Activated CD4-positive, alpha-beta T cell treated with anti-CD3 and anti-CD28 coated beads for 24 hours (primary cell): ENCODE measurements at places on chromosomes 2 and 18.

GRCh38 chr18:48098007-48098406, 167.5 kb upstream of the SMAD2 start:
- no peak for DNase-seq

DNA sequence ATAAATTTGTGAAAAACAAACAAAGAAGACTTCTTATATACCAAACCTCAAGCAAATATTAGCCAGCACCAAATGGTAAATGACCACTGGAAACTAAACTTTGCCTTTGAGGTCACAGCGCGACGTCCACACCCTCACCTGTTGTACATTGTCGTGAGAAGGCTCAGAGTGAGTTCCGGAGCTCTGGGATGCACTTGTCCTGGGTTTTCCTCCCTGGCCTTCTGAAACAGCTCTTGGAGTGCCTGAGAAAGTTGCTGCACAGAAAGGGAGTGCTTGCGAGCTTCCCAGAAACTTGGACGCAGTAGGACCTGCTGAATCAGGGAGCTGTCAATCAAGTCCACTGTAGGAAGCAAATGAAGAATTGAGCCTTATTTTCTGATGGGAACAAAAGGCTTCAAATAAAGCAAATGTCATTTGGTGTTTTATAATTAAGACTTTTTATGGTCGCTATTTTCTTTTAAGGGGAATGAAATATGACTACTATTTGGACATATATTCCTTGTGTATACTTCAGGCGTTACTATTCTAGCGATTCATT, 11.0 kb downstream of the DYTN start:
- no peak for DNase-seq

DNA sequence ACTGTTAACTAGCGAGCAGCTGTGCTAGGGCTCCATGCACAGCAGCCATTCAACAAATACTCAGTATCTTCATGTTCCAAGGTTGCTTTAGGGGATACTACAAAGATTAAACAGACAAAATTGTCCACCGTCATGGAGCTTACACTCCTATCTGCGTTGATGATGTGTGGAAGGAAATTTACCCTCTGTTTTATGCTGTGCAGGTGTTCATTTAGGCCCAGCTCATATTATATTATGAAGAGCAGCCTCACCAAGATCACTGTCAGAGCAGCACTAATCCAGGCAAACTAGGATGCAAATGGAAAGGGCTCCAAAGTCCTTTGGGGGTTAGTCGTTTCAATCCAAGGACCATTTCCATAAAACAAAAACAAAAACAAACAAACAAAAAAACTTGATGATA, 13.4 kb upstream of the WIPF1 start:
- no peak for DNase-seq

DNA sequence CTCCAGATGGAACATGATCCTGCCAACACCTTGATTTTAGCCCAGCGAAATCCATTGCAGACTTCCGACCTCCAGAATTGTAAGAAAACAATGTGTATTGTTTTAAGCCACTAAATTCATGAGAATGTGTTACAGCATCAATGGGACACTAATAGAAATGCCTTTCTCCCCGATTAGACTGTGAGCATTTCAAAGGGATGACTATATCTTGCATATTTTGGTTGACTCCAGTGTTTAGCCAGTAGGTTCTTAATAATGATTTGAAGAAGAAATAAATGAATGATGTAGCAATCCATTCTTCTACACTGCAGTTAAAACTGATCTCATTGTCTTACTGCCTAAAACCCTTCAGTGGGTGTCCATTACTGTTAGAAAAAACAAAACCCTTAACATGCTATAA, 67.4 kb upstream of the ACVR1C start:
- DNase-seq, result no peak

- DNase-seq, result no peak
Observed at GRCh38 chr2:236449167-236449761, 120.4 kb upstream of the ACKR3 start.

GRCh38 chr2:224156436-224156835, 117.3 kb upstream of the SERPINE2 start:
- DNase-seq, result no peak

DNA sequence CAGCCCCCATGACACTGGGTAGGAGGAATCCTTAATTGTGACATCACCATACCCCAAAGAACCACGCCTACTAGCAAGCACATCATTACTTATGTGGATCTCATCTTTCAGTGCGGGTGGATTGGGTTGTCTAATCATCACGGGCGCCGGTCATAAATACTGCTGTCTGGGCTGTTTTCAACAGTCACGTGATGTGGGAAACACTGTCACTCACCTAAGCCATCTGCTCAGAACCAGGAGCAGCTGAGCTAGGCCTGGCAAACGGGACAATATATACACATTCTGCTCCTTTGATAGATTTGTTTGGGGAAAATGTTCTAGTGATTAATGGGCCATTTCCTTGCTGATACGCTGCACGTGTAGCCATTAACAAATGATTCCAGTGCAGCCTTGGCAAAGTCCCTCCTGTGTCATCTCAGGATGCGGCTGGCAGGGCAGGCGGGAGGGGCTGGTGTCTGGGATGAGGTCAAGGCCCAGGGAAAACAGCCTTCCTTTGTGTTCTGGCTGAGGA, 145.9 kb upstream of the COPS8 start:
- no peak for DNase-seq

- no peak for DNase-seq
Observed at GRCh38 chr2:119225105-119225865, 1.7 kb downstream of the STEAP3 start.

- no peak for DNase-seq
Observed at GRCh38 chr2:11589316-11589940, 55.6 kb downstream of the GREB1 start.

DNA sequence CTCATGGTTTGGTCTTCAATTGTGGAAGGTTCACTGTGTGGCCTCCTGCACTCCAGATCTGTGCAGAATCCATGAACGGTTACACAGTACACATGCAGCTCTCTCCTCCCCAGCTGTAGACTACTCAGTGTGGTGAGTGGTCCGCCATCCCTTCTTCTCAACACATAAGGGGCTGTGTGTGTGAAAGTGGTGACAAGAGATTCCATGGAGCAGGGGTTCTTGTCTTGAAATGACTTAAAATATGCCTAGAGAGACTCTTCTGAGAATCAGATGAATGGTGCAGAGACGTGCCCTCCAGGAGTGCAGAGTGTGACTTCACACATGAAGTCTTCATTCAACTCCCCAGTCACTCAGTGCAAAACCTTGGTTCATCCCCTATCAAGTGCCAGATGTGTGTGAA, 151.0 kb upstream of the COPS8 start:
- DNase-seq, result no peak

DNA sequence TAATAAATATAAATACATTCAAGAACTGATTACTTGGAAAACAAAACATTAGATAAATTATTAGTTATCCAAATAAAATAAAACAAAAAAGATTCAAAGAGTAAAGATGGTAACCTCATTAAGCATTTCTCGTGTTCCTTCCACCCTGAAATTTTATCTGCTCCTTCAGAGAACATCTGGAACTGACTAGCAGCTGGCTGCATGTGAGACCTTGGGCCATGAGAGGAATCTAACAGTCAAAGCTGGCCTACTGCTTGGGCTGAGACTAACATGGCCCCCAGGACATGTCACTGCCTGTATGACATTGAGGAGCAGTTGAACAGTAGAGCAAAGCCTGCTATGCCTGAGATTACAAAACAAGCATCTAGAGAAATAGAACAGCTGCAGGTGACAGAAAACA, 208.5 kb upstream of the ZSWIM2 start:
- DNase-seq, result no peak

GRCh38 chr2:189309331-189309730, 129.8 kb upstream of the COL5A2 start:
- DNase-seq, result no peak

DNA sequence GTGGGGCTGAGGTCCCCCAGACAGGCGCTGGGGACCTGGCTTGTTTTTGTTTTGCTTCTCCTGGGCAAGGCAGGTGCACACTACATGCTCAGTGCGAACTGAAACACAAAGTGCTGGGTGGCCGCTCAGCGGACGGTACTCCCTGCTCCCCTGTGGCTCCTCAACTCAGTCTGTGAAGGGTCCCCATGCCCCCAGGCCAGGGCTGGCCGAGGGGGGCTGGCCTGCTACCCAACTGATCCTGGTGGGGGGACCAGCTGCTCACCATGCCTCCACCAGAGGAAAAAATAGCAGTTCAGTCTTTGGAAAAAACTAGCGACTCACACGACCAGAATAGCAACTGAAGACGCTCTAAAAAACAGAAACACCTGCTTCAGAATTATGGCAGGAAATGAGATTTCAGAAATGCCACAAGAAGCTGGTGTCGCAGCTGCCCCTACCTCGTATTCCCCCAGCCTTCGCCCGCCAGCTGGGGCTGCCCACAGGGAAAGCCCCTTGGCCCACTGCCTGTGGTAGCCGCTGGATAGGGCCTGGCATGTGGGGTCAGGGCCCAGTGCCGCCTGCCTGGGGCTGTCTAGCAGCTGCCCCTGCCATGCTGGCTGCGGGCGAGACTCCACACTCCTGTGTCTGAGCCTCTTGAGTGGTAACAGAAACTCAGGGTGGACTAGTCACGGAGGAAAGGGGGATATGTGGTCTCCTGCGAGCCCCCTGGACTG, 43.7 kb downstream of the MEX3C start:
- DNase-seq, result no peak

DNA sequence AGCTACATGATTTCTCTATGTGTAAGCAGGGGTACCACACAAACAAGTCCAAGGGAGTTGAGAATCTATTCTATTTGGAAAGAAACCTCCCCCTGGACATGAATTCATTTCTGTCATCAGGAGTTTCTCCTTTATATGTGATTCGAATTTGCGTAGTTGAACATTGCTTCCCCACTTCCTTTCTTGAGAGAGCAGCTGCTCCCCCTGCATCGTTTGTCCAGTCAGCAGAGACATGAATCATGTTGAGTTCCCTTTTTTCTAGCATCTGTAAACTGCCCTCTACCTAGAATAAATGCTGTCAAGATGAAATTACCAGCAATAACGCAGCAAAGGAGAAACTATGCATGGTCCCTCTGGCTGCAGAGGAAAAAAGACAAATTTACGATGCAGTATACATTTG, 73.8 kb downstream of the KIF5C start:
- DNase-seq, result no peak

- DNase-seq, result no peak
Observed at GRCh38 chr2:12155303-12156051, 409.0 kb downstream of the LPIN1 start.

GRCh38 chr2:10884574-10884975, 27.2 kb upstream of the KCNF1 start:
- no peak for DNase-seq
